ENCODE measurements at places on chromosomes 2 and 18. TPM values are rescaled to one million over a fixed set of nuclear protein-coding genes. Genes with fewer than 3 reads are reported as not detected.

The DLGAP1 gene
- 0.98 TPM for polyA plus RNA-seq

The HRH4 gene
- polyA plus RNA-seq = 0.19 TPM

The FBXO48 gene
- polyA plus RNA-seq = 0.52 TPM

The VWA3B gene
- polyA plus RNA-seq = 3.5 TPM

The OSR1 gene
- polyA plus RNA-seq = 8.6 TPM

The NT5C1B gene
- not detected for polyA plus RNA-seq

The C1QL2 gene
- polyA plus RNA-seq = 0.03 TPM

The RAX gene
- polyA plus RNA-seq = 0.02 TPM

The RPS27A gene
- 1,600 TPM for polyA plus RNA-seq

The CYP1B1 gene
- polyA plus RNA-seq = 33.2 TPM

The CD8A gene
- polyA plus RNA-seq = 3.1 TPM

Data from lung (tissue), 17 donors.